Gastrocnemius medialis (tissue), 4 donors: ENCODE measurements at places on chromosomes 11 and 22. TPM values are rescaled to one million over a fixed set of nuclear protein-coding genes. Genes with fewer than 3 reads are reported as not detected.

DNA sequence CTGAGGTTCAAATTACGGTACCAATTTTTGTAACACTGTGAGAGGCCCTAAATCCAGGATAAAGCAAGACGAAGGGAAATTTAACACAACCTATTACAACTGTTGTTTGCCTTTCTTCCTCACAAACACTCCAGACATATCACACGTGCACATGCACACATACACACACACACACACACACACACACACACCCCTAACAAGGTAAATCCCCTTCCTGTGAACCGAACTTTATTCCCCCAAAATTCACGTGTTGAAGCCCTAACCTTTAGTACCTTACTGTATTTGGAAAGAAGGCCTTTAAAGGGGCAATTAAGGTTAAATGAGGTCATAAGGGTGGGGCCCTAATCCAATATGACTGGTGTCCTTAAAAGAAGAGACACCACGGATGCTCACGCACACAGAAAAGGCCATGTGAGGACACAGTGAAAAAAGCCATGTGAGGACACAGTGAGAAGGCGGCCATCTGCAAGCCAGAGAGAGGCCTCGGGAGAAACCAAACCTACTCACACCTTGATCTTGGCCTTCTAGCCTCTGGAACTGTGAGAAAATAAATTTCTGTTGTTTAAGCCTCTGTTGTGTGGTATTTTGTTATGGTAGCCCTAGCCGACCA is 1.8 kb downstream of the SERGEF start:
- H3K4me3 ChIP-seq: no peak overlapping the region
- H3K27me3 ChIP-seq: no peaks in the 10 kb centered on the region
- H3K27ac ChIP-seq: no peak overlapping the region
- DNase-seq: no peak
- H3K4me1 ChIP-seq: peaks cover 14% of the 10 kb centered on the region

DNA sequence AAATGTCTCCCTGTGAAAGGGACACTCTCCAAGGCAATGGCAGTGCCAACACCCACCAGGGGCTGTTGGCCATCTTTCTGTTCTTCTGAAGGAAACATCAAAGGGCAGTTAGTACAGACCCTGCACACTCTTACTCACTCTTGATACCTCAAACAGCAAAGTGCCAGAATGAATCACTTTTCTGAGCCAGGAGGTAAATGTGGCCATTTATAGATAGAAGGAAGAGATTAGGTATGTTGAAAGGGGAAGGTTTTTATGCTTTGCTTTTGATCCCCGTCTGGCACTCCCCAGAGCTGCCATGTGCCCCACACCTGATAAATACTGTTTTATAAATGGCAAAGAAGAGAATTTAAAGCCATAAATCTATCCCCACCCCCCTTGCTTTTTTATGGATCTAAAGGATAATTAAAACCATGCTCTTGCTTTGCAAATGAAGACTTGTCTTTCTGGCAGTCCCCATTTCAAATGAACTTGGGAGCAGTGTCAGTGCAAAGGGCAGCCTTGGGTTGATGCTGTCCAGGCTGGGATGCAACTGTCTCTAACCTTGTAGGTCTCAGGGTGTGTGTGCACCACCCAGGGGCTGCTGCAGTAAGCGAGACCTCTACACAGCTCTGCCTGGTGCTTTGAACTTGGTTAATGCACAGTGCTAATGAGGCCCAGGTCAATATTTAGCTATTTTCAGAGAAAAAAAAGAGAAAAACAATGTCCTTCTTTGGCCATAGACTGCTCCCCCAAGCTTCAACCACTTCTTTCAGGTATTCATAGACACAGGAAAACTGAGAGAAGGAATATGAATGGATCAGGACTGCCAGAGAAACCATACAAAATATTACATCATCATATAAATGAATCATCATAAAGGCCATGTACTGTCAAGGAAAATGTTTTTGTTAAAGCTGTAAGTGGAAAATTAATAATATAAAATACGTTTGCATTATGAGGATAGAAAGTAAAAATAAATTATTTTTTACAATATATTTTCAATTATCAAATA is 207.5 kb downstream of the ETS1 start:
- no peaks in the 10 kb centered on the region for H3K36me3 ChIP-seq

The PHOX2A gene
- total RNA-seq: not detected

- DNase-seq: no peak
- H3K4me1 ChIP-seq: peaks cover 100% of the 10 kb centered on the region
- peaks cover 34% of the 10 kb centered on the region for H3K36me3 ChIP-seq
These were observed 23.3 kb downstream of the ZBTB16 start for GRCh38 chr11:114082767-114083181.

GRCh38 chr11:122399375-122399774 is 256.1 kb upstream of the UBASH3B start:
- H3K36me3 ChIP-seq: no peaks in the 10 kb centered on the region
- H3K4me1 ChIP-seq: peaks cover 3% of the 10 kb centered on the region
- H3K4me3 ChIP-seq: no peak overlapping the region
- DNase-seq: no peak

DNA sequence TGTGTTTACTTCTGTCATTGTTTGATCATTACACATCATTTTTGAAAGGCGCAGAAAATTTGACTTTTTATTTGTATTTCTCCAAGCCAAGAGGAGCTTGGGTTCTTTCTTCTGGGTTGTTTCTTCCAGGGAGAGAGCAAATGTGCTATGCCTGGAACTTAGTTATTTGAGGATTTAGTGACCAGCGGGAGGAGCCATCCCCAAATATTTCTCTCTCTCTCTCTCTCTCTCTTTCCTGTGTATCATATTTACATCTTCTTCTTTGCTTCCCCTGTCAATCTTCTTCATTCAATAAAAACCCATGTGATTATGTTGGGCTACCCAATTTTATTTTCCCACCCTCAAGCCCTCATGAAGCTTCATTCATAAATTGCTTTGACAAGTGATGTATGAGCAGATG is 534.5 kb downstream of the LRRC4C start:
- no peaks in the 10 kb centered on the region for H3K36me3 ChIP-seq
- H3K27ac ChIP-seq: no peak overlapping the region
- no peak for DNase-seq
- no peaks in the 10 kb centered on the region for H3K27me3 ChIP-seq
- H3K4me1 ChIP-seq: no peaks in the 10 kb centered on the region
